ENCODE measurements at places on chromosomes 6 and 20.

DNA sequence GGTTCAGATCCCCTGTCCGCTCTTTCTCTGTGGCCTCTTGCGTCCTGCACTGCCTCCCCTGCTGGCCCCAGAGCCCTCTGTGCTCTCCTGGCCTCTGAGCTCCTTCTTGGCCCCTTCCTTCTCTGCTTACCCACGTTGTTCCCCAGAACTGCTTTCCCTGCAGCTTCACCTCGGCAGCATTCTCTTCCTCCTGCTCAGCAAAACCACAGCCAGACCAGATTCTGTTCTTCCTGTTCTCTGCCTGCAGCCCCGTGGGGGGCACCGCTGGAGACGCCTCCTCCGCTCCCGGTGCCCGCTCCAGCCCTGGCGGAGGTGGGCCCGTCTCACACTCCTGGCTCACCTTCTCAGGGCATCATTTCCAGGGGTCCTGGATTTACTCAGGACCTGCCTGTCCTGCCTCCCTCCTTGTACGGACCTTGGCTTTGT lies 59.7 kb downstream of the TCP11 start:
- DNase-seq: no peak

DNA sequence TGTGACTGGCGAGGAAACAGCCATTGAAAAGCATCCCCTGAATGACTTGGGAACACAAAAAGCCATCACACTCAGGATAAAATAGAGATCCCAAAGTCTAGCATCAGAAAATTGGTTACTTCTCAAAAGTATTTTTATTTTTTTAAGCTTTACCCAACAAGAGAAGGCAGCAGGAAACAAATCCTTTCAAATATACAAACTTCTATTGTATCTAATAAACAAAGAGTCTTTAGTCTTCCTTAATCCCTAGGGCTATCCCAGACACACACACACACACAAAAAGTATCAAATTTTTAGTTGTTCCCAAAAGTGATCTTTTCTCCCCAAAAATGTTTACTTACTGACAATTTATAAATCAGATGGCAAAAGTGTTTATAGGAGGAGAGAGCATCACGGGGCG lies 33.2 kb upstream of the MARCKS start:
- no peak for DNase-seq

GRCh38 chr20:43658069-43658722 lies 8.7 kb upstream of the MYBL2 start:
- peak; percentile 66 for DNase-seq

DNA sequence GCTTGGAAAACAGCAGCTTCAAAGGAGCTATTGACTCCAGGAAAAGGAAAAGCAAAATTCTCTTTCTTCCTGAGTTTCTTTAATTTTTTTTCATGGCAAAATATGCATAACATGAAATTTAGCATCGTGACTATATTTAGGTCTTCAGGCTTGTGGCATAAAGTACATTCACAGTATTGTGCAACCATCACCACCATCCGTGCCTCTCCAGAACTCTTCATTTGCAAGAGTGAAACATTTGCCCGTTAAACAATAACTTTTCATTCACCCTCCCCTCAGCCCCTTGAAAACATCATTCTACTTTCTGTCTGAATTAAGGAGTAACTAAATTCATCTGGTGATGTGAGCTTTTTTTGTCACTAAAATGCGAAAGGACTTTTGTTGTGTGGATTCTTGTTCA lies 251.7 kb downstream of the PHACTR1 start:
- no peak for DNase-seq

DNA sequence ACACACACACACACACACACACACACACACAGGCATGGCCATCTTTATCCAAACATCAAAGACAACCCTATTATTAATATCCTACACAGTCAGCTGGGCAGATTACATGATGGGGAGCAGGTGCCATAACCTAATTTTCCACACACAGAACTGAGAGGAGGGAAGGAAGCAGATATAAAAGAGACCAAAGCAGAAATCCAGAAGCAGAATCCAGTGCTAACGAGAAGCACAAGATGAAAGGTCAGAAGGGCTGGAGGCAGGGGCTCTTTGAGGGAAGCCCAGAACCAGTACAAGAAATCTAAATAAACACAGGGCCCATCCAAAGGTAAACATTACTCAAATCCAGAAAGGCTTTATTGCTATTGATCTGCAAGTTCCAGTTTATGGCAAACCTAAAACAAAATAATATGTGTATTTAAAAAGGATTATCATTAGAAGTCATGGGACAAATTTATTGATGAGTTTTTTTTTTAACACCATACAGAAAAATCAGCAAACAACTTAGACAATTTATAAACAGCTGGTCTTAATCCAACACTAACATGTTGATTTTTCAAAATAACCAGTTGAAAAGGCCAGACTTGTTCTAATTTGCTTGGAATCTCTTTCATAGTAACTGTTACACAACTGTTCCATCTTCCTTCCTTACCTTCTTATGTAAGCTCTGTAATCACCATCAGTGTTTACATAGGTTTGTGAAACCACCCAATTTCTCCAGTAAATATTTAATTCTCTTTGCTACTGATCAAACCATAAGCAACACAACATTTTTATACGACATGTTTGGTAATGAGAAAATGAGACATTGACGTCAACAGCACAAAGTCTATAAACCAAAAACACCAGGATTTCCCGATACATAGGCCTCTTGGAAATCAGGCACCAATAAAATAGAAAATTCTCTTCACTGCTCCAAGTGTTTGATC lies 34.2 kb downstream of the SLC23A2 start:
- DNase-seq: no peak

DNA sequence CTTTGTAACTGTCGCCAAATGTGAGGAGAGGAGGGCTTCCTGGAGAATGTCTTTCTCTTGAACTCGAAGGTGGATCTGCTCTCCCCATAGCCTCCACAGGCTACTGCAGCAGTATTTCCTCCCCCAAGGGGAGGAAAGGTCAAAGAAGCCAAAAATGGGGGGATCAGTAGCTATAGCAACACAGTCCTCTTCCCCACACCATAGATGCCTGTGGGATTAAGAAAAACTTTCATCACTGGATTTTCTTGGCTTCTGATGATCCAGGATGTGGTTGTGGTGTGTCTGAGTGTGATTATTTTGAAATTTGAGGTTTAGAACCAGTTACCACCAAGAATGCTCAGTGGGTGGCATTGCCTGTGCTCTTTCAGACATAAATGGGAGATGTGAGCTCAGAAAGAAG lies 140.1 kb upstream of the SPACA1 start:
- DNase-seq: no peak

DNA sequence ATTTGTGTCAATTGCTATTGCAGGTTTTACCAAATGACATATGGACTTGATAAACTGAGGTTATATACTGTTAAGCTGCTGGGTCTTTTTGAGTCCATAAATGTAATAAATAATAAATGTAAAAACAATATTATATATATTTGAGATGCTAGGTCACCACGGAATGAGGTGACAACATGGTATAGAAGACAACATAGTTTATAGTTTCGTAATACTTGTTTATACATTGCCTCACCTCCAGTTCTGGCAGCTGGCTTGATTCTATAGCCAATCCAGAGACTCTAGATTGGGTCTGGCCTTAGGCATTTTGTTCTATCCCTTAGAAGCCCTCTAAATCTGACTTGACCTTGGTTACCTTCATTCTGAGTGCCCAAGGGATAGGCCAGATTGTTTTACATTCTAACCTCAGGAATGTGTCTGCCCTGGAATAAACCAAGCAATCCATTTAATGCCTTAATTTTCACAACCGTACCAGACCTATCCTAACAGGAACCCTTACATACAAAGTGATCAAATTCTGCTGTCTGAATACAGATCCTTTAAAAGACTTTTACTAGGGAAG lies 61.5 kb upstream of the STXBP5 start:
- DNase-seq: no peak

GRCh38 chr20:37615340-37616109 lies 78.3 kb upstream of the CTNNBL1 start:
- peak; percentile 59 for DNase-seq

DNA sequence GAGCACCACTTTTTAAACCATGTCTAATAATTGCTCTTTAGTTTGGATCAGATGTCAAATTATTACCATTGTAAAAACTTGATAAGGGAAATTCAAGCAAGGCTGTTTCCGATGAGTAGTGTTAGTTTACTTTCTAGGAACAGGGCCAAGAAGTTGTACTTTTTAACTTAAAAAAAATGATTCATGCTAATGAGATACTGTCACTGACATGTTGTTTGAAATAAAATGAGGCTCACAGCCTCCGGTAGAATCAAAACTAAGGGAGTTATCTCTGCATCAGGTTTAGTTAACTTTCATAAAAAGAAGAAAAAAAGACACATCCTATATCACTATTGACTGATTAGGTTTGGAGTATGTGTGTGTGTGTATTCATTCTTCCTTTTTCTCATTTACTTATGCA lies 55.2 kb upstream of the SUPT3H start:
- DNase-seq: no peak

- DNase-seq: no peak
These were observed 111.2 kb upstream of the SUPT3H start for GRCh38 chr6:45488889-45489288.

DNA sequence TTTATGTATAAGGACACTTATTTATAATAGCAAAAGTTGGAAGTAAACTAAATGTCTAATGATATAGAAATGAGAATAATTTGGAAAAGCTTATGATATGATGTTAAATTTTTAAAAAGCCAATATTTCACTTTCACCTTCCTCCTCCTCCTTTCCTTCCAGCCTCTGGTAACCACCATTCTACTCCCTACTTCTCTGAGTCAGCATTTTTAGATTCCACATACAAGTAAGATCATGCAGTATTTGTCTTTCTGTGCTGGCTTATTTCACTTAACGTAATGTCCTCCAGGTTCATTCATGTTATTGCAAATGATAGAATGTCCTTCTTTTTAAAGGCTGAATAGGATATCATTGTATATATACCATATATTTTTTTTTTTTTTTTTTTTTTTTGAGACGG lies 180.2 kb downstream of the RNF144B start:
- no peak for DNase-seq

DNA sequence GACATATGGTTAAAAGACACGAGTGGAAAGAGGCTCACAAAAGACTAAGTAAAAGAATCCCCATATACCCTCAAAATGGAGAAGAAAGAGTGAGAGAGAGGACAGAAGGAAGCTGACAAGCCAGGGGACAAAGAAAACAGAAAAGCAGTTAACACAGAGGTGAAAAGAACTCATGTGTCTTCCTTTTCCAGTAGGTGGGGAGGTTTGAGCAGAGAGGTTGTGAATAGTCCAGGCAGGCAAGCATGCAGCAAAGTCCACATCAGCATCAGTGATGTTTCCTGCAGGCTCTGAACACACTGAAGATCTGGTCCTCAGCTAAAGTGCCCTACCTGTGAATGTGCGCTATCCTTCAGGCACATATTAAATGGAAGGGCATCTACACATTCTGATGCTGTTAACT lies 196.5 kb upstream of the IRAK1BP1 start:
- DNase-seq: no peak
